CD4-positive, alpha-beta T cell treated with Interleukin-10 for 1 hour (primary cell): ENCODE measurements at places on chromosomes 13 and 19.
A peak's percentile ranks its signal among the peaks of the same experiment; 100 is the strongest.

- DNase-seq = no peak
Observed at GRCh38 chr19:32861596-32861995, 8.0 kb downstream of the SLC7A9 start.

DNA sequence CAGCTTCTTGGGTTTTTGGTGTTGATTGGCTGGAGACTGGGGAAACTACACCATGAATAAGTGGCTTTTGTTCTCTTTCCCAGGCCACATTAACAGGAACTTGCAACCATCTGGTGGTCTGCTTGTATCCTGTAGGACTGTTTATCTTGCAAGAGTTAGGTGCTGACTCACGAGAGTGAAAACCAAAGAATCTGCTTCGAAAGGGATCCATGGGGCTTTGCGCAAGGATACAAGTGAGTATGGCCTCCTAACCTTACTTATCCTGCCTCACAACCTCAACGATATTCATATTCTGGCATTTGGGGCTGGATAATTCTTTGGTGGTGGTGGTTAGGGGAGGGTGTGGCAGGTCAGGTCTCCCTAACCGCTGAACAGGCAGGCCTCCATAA lies 4.7 kb upstream of the SIGLECL1 start:
- DNase-seq = no peak

- DNase-seq = no peak
Observed at GRCh38 chr19:38062959-38063761, 156.2 kb downstream of the SIPA1L3 start.

GRCh38 chr19:41430922-41431321 lies 3.7 kb upstream of the B3GNT8 start:
- DNase-seq = no peak

- DNase-seq = no peak
Observed at GRCh38 chr13:62327367-62327766, 911.7 kb upstream of the PCDH20 start.

DNA sequence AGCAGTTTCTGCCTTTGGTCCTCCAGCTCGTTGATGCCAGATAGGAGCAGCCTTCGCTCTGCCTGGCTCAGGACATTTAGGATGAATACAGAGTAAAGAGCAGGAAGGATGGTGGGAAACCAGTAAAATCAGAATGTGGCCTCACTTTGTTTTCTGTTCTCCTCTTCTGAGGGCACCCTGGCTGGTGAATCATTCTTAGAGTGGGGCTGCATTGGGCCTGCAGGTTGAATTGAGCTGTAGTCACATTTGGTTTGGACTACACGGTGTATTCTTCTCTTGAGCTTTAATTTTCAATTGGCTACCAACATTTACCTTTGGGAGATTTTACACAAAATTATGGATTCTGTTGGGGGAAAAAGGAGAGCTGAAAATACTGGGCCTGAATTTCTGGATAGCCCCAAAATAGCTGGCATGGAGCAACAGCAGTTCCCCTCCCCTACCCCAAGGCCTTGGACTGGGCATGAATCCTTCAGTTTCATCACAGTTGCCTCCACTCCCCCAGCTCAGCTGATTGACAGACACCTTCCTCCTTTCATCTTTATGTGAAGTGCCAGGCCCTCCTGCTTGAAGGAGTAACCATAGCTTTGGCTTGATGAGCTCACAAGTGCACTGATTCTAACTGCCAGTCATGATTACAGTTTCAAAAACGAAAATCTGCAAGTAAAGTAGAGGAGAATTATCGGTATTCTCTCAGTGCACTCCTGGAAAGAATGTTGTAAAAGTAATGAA lies 24.3 kb downstream of the ERCC5 start:
- no peak for DNase-seq

GRCh38 chr19:44767295-44768180 lies 10.2 kb upstream of the CBLC start:
- DNase-seq = peak; percentile 28

GRCh38 chr19:28960986-28961705 lies 251.8 kb downstream of the UQCRFS1 start:
- DNase-seq = no peak

- no peak for DNase-seq
Observed at GRCh38 chr19:24029941-24030636, 56.9 kb upstream of the ZNF254 start.

DNA sequence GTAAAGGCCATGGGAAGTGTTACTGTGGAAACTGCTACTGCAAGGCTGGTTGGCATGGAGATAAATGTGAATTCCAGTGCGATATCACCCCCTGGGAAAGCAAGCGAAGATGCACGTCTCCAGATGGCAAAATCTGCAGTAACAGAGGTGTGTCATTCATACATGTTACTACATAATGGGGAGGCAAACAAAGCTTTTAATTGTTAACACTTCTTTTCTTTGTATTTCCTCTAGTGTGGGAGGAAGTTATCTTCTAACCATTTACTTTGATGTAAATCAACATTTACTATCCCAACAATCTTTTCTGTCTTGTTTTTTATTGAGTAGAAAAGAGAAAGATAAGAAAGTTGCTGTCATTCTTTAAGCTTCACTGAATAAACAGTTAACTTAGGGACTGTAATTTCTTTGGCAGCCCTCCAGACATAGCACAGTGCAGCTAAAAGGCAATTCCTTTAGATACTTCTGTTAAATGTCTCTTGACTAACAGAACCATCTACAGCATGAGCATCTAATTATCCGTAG lies 126.9 kb downstream of the ITGBL1 start:
- no peak for DNase-seq

- DNase-seq = no peak
Observed at GRCh38 chr19:31378404-31378803, 29.2 kb upstream of the TSHZ3 start.

- no peak for DNase-seq
Observed at GRCh38 chr19:18607226-18608101, 865 bp upstream of the CRLF1 start.

- no peak for DNase-seq
Observed at GRCh38 chr19:29985196-29985595, 43.2 kb downstream of the URI1 start.

DNA sequence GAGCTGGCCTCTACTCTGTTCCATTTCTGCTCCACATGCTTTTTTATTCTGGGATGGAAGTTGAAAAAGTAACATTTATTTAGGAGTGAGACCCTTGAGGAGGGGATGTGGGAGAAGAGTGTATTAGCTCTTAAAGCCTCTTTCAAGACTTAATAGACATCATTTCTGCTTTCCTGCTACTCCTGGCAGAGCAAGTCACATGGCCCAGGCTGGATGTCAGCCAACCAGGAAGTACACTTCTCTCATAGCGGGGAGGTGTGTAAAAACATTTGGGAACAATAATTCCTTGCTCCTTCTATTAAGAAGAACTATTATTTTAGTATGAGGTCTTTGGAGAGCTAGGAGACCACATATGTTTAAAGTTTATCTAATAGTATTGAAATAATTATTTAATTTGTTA lies 40.6 kb upstream of the FAM216B start:
- DNase-seq = no peak

GRCh38 chr13:67355812-67356476 lies 125.8 kb upstream of the PCDH9 start:
- no peak for DNase-seq

DNA sequence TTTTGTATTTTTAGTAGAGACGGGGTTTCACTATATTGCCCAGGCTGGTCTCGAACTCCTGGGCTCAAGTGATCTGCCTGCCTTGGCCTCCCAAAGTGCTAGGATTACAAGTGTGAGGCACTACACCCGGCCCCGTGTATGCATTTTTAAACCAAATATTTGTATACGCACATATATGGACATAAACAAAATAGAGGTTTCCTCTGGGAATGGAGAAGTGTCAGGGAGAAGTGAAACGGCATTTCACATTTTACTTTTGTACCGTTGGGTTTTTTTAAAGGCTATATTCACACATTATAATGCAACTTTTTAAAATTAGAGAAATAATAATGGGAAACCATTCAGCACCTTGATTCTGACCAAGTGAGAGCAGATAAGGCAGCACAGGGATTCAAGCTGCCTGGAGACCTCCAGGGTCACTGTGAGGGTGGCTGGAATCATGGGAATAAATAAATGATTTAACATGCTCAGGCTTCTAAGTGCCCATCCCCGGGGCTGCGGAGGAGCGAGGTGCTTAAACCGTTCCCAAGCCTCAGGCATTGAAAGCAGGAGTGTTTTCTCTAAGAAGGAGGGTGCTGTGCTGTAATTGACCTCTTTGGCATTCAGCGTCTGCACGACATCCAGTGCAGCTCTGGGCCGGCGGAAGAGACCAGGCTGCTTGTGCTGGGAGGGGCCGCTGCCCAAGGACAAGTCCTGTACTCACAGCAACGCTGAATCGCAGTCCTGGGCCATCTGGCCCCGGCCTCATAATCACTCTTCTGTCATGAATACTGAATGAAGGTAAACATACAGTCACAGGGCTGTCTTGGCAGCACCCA lies 24.7 kb downstream of the GPR42 start:
- DNase-seq = no peak

DNA sequence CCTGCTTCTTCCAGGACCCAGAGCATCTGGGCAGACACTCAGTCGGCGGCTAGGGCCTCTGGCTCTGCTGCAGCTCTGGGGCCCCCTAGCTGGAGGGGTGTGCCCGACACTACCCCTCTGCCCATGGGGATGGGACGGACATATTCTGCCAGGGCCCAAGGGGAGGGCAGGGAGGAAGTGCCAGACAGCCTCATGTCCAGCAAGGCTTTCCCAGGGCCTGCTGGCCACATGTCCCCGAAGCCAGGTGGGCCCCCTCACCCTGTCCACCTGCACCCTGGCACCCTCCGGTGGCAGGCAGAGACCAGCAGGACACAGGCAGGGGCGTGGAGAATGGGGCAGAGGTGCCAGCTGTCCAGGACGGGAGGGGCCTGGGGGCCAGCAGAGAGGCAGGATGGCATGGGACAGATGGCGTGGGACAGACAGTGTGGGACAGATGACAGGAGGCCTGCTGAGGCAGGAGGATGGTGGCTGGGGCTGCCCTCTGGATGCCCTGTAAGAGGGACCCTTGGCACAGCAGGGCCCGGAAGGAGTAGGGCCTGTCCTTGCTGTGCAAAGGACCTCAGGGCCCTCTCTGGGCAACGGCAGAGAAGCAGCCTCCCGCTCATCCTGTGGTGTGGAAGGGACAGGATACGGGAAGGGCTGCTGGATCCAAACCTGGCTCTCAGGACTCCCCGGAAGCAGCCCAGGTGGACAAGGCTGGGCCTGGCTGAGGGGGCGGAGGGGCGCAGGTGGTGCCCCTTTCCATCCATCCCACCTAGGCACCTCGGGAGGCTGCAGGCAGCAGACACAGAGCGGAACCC lies 29.1 kb downstream of the CEBPG start:
- no peak for DNase-seq

- DNase-seq = no peak
Observed at GRCh38 chr19:51431124-51431523, 13.7 kb upstream of the SIGLEC10 start.
